ENCODE measurements at places on chromosomes 2 and 18.

- DNase-seq = no peak
Observed at GRCh38 chr2:49801898-49802450, 647.7 kb upstream of the FSHR start.

GRCh38 chr2:68469935-68470334, 2.5 kb downstream of the APLF start:
- DNase-seq = no peak

DNA sequence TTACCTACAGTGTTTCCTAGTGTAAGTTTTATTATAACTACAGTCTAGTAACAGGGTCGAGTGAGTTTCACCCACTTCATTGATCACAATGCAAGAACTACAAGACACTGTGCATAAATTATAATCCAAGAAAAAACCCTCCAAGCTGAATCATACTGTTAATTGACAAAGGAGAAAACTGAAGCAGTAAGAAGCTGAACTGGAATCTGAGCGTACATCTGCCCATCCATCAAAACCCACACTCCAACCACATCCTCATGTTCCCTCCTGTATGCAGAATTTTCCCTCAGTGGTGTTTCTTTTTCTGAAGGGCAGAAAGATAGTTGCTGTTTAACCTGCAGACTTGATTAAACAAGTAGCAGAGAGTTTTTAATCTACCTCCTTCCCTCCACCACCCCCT, 49.5 kb upstream of the KIDINS220 start:
- no peak for DNase-seq

DNA sequence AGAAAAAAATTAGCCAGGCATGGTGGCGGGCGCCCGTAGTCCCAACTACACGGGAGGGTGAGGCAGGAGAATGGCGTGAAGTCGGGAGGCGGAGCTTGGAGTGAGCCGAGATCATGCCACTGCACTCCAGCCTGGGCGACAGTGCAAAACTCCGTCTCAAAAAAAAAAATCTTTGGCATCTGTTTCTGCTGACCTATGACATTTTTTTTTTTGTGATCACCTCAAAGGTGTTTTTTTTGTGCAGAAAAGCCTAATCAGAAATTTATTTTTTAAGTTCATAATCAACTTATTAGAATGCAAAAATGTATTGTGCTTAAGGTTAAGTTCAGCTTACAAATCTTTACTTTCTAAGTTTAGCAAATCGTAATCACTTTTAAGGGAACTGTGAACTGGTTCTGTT, 45.6 kb downstream of the NAB1 start:
- DNase-seq = no peak

- no peak for DNase-seq
Observed at GRCh38 chr2:42495234-42495581, 1.4 kb upstream of the KCNG3 start.
